ENCODE measurements at places on chromosomes 6 and 20.
A peak's percentile ranks its signal among the peaks of the same experiment; 100 is the strongest.

DNA sequence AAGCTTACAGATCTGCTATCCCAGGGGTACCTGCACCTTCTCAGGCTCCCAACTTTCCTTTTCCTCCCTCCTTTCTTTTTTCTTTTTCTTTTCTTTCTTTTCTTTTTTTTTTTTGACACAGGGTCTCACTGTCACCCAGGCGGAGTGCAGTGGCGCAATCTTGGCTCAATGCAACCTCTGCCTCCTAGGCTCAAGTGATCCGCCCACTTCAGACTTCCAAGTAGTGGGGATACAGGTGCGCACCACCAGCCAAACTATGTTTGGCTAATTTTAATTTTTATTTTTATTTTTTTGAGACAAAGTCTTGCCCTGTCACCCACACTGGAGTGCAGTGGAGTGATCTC, 36.0 kb downstream of the PIM1 start:
- DNase-seq = no peak

GRCh38 chr6:105785066-105785811, 300.9 kb upstream of the PRDM1 start:
- DNase-seq = no peak

GRCh38 chr20:6764619-6765018, 2.9 kb upstream of the BMP2 start:
- no peak for DNase-seq

GRCh38 chr6:143746202-143747119, 68.7 kb downstream of the PHACTR2 start:
- no peak for DNase-seq

- DNase-seq = no peak
Measured at GRCh38 chr6:128648022-128648598, 127.7 kb upstream of the PTPRK start.

GRCh38 chr20:3077618-3078134, 6.3 kb downstream of the OXT start:
- DNase-seq = peak; percentile 98

- no peak for DNase-seq
Measured at GRCh38 chr6:146434732-146435390, 108.8 kb upstream of the RAB32 start.

DNA sequence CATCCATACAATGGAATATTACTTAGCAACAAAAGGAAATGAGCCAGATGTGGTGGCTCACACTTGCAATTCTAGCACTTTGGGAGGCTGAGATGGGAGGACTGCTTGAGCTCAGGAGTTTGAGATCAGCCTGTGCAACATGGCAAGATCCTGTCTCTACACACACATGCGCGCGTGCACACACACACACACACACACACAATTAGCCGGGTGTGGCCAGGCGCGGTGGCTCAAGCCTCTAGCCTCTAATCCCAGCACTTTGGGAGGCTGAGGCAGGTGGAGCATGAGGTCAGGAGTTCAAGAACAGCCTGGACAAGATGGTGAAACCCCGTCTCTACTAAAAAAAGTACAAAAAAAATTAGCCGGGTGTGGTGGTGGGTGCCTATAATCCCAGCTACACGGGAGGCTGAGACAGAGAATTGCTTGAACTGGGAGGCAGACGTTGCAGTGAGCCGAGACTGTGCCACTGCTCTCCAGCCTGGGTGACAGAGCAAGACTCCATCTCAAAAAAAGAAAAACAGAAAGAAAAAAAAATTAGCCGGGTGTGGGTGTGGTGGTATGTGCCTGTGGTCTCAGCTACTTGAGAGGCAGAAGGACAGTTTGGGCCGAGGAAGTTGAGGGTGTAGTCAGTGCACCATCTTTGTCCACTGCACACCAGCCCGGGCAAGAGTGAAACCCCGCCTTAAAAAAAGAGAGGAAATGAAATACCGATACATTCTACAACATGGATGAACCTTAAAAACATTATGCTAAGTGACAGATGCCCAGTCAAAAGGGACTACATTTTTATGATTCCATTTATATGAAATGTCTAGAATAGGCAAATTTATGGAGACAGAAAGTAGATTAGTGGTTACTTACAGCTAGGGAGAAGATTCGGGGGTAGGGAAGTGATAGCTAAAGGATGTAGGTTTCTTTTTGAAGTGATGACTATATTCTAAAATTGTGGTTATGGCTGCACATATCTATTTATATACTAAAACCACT, 52.5 kb downstream of the RBL1 start:
- no peak for DNase-seq

- no peak for DNase-seq
Measured at GRCh38 chr6:6588924-6589709, 597 bp downstream of the LY86 start.

DNA sequence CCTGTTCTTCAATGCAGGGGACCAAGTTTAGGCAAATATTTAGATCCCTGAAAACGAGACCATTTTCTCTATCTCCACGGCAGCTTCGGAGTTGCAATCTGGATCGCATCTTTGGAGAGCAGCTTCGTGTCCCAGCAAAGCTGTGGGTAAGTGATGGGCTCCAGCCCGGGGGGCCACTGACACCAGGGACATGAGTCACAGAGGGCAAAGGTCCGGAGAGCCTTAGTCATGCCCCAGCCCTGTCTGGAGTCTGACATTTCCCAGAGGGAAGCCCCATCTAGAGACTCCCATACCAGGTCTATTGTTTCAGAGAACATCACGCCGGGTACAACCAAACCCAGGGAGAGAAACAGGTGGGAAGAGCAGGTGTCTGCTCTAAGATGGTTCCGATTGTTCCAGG, 95.9 kb downstream of the NFATC2 start:
- DNase-seq = no peak

DNA sequence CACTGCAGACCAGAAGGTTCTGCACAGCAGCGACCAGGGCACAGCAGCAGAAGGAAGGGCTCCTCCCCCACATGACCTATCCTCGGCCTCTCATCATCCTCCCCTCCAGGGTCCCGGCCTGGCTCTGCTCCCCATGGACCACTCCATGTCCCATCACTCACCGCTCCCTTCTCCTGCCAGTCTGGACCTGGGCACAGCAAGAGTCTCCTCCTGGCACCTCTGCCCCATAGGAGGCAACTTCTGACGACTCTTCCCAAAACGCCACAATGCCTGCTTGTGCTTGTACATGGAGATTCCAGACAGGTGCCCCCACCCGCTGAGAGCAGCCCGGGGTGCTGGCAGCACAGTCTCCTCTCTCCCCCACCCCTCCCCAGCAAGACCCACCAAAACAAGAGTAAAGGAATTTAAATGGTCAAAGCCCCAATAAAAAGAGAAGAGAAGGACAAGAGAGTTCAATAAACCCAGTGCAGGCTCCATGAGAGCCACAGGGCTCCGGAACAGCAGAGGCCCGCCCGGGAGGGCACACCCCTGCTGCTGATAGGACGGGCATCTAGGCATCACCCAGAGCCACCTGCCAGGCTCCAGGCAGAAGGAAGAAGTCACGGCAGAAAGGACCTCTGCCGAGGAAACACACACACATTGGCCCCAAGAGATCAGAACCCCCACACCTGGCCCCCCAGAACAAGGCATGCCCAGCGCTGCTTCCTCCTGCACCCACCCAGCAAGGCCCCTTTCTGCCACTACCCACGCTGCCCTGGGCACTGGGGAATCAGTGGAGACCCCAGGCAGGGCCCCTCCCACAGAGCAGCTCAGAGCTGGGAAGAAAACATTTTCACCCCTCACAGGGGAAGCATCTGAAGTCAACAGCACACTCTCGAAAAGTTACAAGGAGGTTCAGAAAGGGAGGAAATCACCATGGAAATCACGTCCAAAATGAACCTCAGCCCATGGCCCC, 15.2 kb downstream of the TAF4 start:
- DNase-seq = no peak

- DNase-seq = no peak
Measured at GRCh38 chr20:20487811-20488210, 119.9 kb downstream of the INSM1 start.

DNA sequence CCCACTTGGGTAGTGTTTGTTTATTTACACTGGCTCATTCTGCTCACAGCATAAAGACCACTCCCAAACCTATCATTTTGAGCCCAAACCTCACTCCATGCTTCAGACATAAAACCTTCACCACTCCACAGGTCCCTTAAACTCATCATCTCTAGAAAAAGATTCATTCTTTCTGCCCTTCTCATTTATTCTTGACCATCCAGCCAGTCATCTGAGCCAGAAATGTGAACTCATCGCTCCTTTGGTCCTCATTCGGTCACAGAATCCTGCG, 12.4 kb downstream of the TPMT start:
- no peak for DNase-seq

- DNase-seq = no peak
Measured at GRCh38 chr6:14058029-14058695, 59.4 kb upstream of the CD83 start.

DNA sequence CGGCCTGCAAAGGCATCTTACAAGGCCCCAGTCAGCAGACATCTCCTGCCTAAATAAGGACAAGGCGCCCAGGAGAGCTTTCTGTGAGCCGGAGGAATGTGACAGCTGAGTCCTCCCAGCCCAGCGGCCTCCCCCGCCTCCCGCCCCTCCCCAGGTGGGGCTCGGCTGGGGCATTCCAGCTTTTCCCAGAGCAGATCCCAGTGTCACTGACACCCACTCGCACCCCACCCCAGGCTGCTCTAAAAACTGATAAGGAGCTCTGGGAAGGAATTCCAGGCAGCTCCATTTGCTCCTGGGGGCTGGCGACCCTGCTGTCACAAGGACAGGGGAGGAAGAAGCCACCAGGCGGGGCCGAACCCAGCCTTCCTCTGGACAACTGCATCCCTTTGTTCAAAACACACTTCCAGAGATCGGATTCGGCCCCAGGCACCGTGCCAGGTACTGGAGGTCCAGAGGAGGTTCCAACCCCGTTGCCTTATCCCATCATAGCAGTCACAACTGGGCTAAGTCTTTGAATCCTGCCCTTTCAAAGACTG, 49.7 kb downstream of the JPH2 start:
- no peak for DNase-seq

DNA sequence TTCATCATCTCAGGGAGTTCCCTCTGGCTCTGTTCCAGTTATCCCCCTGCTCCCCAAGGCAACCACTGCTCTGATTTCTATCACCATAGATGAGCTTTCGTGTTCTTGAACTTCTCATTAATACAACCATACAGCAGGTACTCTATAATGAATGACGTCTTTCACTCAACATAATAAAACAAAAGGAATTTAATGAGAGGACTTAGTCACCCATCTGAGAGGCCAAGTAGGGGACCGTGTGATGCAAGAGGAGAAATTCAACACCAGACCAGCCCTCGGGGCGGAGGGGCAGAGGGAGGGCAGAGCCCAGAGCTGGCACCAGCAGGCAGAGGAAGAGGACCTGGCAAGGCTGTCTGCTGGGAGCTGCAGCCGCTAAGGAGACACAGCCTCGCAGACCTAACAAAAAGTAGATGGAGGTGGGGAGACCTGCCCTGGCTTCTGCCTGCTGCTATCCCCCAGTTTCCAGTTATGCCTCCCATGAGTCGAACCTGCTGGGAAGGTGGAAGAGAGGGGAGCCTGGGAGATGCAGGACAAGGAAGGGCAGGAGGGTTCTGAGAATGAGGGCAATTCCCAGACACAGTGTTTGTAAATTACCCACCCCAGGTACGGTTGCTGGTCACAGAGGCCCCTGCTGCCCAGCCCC, 13.8 kb downstream of the CCN5 start:
- DNase-seq = no peak

- no peak for DNase-seq
Measured at GRCh38 chr6:128725271-128726233, 157.4 kb upstream of the LAMA2 start.

- DNase-seq = no peak
Measured at GRCh38 chr6:156345700-156346099, 431.5 kb upstream of the ARID1B start.

DNA sequence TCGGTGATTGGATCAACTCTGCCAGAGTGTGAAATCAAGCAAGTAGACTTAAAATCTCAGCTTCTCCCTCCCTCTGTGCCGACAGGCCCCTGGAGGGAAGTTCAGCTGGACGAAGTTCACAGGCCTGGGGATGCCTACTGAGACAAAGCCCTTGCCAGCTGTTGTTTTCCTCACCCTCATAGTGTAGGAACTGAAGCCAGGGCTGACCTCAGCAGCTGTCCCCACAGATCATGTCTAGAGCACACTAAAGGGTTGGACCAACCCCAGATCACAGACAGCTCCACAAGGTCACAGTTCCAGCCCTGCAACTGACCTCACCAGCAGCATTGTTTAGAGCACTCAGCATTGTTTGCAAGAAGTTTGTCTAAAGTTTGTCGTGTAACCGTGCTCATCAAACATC, 261.9 kb upstream of the ECI2 start:
- no peak for DNase-seq

- no peak for DNase-seq
Measured at GRCh38 chr20:63369724-63370617, 8.8 kb upstream of the CHRNA4 start.

DNA sequence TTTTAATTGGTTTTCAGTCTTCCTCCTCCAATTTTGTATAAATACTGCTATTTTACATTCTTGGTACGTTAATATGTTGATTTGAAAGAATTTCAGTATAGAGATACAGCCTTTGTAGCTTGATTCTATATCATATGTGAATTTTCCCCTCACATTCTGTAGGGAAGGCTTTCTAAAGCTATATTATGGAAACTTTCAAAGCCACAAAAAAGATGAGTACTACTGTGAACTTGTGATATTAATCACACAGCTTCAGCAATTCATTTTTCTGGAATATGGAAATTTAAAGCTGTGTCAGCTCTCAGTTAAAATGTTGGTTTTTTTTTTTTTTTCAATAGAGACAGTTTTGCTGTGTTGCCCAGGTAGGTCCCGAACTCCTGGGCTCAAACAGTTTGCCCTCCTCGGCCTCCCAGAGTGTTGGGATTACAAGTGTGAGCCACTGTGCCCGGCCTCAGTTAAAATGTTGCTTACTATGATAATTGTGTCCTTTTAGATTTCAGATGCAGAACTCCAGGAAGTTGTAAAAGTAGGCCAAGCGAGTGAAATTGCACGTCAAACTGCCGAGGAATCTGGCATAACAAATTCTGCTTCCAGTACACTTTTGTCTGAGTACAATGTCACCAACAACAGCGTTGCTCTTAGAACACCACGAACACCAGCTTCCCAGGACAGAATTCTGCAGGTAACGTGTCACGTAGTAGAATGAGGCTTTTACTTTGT, 20.6 kb downstream of the CDC5L start:
- DNase-seq = no peak

GRCh38 chr6:5536644-5537043, 275.3 kb downstream of the FARS2 start:
- no peak for DNase-seq

- DNase-seq = no peak
Measured at GRCh38 chr6:157570104-157570503, 189.1 kb downstream of the ZDHHC14 start.

DNA sequence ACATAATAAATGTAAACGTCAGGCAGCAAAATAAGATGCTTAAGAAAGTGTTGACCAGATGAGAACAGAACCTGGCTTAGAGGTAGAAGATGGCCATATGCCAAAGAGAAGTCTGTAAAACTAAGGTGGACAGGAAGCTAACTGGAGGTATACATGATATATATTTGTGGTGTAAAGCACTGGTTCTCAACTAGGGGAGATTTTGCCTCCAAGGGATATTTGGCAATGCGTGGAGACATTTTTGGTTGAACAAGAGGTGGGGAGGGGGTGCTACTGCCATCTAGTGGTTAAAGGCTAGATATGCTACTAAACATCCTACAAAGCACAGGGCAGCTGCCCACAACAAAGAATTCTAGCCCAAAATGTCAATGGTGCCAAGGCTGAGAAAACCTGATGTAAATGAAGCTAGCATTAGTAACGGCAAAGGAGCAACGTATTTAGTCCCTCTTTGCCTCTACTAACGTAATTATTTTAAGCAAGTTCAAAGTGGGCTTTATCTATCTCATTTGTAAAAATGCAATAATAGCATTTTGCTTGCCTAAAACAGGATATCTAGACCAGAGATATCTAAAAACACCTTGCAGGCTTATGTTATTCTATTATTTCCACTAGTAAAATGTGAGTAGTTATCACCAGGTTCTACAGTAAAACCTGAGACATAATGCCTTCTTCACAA, 182.6 kb downstream of the RNGTT start:
- DNase-seq = peak; percentile 47
